ENCODE measurements at places on chromosomes 3 and 15.

GRCh38 chr3:192889679-192890078, 28.0 kb downstream of the MB21D2 start:
- no peak for DNase-seq

DNA sequence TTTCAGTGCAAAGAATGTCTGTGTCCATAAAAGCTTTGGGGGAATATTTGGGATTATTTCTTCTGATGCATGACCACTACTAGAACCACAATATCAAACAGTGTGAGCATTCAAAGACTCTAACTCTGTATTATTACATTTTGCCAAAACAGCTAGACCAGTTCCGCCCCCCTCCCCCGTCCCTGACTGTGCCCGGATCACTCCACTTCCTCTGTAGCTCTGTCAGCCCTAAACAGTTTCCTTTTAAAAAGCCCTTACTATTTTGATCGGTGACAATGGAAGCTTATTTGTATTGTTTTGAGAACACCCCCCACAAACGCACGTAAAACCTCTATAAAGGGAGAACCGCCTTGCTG, 36.6 kb upstream of the EPHB3 start:
- DNase-seq: no peak

GRCh38 chr15:90697175-90697574, 20.0 kb upstream of the BLM start:
- DNase-seq: no peak

- DNase-seq: no peak
Measured at GRCh38 chr15:84797801-84798200, 19.4 kb upstream of the ALPK3 start.

- no peak for DNase-seq
Measured at GRCh38 chr3:66466606-66467270, 34.1 kb downstream of the LRIG1 start.

GRCh38 chr3:148641722-148642121, 56.0 kb upstream of the AGTR1 start:
- DNase-seq: no peak

- DNase-seq: no peak
Measured at GRCh38 chr15:79953951-79954444, 17.0 kb downstream of the BCL2A1 start.

DNA sequence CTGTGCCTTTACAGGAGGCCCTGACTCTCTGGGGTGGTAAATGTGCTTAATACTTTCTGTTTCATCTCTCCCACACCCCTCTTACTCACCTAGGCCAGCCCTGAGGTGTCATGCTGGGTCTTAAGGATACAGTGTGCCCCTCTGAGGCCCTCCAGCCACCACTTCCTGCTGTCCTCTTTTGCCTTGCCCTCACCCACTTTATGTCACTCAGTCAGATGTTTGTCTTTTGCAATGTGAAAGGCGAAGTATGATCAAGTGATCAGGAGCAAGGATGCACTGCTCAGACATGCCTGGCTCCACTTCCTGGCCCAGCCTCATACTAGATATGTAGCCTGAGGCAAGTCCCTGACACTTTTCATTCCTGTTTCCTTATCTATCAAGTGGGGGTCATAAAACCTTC, 339.0 kb upstream of the NR2E3 start:
- DNase-seq: no peak

GRCh38 chr3:14236902-14237301, 58.3 kb downstream of the LSM3 start:
- DNase-seq: no peak

DNA sequence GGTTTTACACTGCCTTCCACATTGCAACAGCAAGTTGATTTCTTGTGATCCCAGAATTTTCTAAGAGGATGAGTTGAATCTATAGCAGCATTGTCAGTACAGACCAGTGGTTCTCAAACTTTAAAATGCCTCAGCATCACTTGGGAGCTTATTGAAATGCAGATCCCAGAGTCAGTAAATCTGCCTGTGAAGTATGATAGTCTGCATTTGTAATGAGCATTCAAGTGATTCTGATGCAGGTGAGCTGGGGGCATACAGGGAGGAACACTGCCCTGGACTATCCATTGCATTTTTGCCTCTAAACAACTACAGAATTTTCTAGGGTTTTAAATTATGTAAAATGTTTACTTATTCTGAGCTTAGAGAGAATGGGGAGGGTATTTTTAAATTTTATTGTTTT, 27.5 kb upstream of the PAQR5 start:
- DNase-seq: no peak

DNA sequence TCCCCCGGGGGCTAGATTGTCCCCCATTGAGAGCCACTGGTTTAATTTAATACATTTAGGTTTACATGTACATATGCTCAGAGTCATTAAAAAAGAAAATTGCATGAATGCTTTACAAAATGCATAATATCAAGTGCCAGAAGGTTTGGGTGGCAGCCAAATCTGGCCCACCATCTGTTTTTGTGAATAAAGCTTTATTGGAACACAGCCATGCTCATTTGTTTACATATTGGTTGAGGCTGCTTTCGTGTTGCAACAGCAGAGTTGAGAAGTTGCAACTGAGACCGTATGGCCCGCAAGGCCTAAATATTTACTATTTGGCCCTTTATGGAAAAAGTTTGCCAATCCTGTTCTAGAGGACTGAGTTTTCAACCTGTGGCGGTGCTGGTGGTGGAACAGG, 32.1 kb upstream of the RGMA start:
- no peak for DNase-seq

GRCh38 chr15:50012790-50013189, 106.2 kb downstream of the ATP8B4 start:
- DNase-seq: no peak

GRCh38 chr3:194072097-194072428, 63.9 kb upstream of the HES1 start:
- DNase-seq: no peak

DNA sequence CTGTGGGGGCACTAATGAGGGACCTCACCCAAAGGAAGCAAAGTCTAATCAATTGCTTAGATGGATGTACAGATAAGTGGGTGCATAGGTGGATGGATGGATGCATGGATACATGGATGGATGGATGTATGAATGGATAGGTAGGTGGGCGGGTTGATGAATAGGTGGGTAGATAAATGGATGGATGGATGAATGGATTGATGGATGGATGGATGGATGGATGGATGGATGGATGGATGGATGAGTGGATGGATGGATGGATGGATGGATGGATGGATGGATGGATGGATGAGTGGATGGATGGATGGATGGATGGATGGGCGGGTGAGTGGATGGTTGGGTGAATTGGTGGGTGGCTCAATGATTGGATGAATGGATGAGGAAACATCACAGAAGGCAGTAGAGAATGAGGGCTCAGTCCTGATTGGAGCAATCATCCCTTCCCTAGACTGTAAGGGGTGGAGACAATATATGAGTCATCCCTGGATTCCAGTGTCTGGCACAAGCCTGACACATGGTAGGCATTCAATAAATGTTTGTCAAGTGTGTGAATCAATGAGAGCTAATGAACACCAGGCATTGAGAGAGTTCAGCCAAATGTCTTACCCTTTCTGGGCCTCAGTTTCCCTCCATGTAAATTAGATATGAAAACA, 40.4 kb upstream of the PXYLP1 start:
- no peak for DNase-seq

DNA sequence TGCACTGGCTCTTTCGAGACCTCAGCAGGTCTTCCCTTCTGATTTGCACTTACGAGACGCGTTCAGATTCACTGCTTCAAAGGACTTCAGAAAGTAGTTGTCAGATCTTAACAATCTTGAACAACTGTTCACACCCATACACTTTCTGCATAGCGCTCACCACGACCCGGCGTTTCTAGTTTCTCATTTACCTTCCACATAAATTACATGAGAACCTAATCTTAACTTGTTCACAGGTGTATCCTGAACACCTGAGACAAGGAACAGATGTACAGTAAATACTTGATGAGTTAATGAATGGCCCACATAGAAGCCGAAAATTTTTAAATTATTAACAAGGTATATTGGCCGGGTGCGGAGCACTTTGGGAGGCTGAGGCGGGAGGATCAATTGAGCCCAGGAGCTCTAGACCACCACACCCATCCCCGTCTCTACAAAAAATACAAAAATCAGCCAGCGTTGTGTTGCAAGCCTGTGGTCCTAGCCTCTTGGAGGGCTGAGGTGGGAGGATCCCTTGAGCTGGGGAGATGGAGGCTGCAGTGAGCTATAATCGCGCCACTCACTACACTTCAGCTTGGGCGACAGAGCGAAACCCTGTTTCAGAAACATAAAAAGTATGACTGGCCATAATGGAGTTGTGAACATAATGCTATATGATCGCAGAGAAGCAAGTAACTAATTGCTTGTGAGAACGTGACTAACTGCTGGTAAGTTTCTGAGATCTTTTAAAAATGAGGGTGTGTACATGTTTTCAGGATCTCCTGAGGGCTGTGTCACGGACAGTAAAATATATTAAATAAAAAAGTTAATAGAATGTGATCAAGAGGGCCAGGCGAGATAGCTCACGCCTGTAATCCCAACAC, 984 bp upstream of the SMARCC1 start:
- DNase-seq: no peak

- DNase-seq: peak; percentile 12
Measured at GRCh38 chr3:85081191-85081906, 122.6 kb downstream of the CADM2 start.

GRCh38 chr3:174229916-174230315, 629.2 kb upstream of the NAALADL2 start:
- DNase-seq: no peak

DNA sequence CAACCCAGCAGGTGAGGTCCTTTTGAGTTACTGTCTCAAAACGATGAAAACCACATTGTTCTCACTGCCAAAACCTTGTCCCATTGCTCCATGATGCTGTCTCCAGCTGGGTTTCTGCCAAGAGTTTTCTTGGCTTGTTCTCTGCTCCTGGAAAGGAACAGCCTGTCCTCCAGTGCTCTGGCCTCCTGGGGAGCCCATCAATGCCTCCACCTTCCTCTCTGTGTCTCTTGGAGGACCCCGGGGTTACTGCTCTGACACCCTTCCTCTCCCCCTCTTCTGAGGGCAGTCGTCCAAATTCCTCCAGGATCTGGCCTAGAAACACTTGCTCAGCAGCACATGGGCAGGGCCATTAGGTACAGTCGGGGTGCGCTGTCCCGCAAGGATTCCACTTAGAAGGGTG, 63.9 kb upstream of the RGMA start:
- peak; percentile 66 for DNase-seq

DNA sequence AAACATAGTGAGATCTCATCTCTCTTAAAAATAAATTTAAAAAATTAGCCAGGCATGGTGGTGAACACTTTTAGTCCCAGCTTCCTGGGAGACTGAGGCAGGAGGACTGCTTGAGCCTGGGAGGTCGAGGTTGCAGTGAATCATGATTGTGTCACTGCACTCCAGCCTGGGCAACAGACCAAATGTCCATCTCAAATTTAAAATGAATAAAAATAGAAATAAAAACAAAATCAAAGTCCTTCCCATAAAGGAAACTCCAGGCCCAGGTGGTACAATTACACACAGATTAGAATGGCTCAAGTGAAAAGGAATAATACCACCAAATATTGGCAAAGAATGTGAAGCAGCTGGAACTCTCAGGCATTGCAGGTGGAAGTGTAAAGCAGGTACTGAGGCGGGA, 19.3 kb upstream of the ATP10A start:
- DNase-seq: no peak

DNA sequence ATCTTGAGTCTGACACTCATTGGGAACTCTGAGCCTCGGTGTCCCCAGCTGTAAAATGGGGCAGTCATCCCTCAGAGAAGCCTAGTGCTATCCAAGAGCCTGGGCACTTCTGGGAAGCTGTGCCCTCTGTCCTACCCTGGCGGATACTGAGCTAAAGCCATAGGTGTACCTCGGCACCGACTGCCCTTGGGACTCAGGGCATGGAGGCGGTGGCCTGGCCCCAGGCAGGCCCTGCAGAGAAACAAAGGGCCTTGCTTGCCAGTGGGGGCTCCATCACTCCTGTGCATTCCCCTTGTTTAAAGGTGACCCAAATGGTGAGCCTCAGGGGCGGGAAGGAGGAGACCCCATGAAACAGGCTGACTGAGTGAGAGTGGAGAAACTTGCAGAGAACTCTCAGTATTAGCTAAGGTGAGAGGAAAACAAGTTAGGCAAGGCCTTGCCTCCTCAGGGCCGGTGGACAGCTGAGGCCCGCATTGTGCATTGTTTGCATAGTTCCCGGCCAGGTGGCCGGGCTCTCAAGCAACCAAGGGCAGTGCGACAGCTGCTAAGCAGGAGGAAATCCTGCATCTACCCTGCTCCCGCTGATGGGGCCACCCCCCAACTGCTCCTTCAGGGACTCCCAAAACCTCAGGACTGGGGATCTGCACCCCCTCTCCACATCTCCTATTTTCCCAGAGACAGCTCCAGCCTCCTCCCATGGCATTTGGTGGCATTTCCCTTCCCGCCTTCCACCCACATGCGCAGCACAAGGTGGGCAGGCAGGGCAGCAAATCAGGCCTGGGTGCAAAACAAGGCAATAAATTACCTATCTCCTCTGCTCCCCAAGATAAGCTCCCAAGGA, 4.3 kb downstream of the PFKFB4 start:
- no peak for DNase-seq

Measured in mucosa of gallbladder (tissue), 1 donor.